ENCODE measurements at places on chromosomes 7 and 10.

GRCh38 chr10:77911535-77912123 is 14.9 kb downstream of the DLG5 start:
- no peak for DNase-seq

DNA sequence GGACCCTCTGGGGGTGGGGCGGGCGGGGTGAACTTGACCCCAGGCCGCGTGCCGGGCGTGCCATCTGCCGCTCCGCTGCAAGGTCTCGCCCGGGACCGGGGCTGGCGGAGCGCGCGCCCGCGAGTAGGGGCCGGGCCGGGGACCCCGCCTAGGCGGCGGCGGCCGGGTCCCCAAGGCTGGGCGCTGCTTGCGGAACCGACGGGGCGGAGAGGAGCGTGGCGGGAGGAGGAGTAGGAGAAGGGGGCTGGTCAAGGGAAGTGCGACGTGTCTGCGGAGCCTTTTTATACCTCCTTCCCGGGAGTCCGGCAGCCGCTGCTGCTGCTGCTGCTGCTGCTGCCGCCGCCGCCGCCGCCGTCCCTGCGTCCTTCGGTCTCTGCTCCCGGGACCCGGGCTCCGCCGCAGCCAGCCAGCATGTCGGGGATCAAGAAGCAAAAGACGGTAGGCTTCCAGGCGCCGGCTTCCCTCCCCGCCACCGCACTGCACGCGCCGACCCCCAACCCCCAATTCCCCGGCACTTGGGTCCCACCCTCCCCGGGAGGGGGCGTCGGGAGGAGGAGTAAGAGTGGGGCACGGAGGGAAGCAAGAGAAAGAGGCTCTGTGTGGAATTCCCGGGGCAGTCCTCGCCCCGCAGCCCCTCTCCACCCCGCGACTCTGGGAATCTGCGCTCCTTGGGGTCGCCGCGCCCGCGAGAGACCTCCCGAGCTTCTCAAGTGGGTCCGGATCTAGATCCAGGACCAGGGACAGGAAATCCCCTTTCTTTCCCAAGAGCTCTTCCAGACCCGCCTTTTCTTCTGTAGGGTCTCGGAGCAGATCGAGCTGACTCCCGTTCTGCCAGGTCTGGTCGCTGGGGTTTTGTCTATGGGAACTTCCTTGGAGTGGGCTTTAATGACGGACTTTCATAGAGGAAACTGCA is at the start of gene PAPSS2:
TSS of gene PAPSS2 (plus strand) at position 308 of the 913 bp plus-strand sequence. CDS start at position 412, 104 bp downstream.
- peak; percentile 21 for DNase-seq

- no peak for DNase-seq
These were observed 242.8 kb downstream of the PHTF2 start for GRCh38 chr7:78041423-78041822.

- DNase-seq, result no peak
These were observed 135.7 kb downstream of the GALNT11 start for GRCh38 chr7:152161171-152161570.

GRCh38 chr10:66085906-66086305 is 839.9 kb upstream of the LRRTM3 start:
- DNase-seq, result no peak

- DNase-seq, result no peak
These were observed 24.8 kb upstream of the MNX1 start for GRCh38 chr7:157035302-157035701.

GRCh38 chr7:114952296-114952695 is 30.4 kb downstream of the MDFIC start:
- DNase-seq, result no peak

GRCh38 chr7:101581891-101582290 is 47.2 kb downstream of the MYL10 start:
- DNase-seq, result no peak

GRCh38 chr10:22712956-22713852 is 1.2 kb downstream of the PIP4K2A start:
- no peak for DNase-seq

DNA sequence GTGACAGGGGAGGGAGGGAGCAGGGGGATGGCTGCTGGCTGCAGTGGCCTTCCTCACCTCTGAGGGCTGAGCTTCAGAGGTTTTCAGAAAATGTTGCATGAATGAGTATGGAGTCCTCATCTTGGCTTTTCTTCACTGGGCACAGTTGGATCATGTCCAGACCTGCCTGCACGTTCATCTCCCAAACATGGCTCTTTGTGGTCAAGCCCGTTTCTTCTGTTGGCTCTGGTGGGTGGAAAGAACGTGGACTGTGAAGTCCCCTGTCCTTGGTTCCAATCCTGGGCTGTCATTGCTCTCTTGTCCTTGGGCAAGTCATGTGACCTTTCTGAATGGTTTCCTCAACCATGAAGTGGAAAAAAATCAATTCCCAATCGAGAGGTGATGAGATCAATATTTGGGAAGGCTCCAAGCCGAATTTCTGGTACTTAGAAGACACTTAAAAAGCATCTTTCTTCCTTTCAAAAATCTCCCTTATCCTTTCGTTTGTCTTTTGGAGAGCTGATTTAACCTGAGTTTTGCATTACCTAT is 34.5 kb downstream of the TSPAN14 start:
- DNase-seq, result no peak

DNA sequence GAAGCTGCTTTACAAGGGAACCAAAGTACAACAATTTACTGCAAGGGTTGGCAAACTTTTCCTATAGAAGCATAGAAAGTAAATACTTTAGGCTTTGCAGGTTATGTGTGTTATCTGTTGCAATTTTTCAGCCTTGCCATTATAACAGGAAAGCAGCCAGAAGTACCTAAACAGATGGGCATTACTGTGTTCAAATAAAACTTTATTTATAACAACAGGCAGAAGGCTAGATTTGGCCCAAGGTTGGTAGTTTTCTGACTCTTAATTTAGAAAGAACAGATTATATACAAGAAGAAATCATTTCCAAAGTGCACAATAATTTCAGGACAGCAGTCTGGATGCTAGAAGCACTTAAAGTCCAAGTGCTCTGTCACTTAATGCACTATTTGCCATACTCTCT is 307.1 kb downstream of the ANKRD7 start:
- no peak for DNase-seq

- DNase-seq, result no peak
These were observed 13.4 kb downstream of the FEZF1 start for GRCh38 chr7:122291189-122291588.

- DNase-seq, result no peak
These were observed 12.0 kb upstream of the AKR1B1 start for GRCh38 chr7:134470864-134471263.

GRCh38 chr7:101754424-101755159 is 62.8 kb upstream of the CUX1 start:
- DNase-seq, result no peak

DNA sequence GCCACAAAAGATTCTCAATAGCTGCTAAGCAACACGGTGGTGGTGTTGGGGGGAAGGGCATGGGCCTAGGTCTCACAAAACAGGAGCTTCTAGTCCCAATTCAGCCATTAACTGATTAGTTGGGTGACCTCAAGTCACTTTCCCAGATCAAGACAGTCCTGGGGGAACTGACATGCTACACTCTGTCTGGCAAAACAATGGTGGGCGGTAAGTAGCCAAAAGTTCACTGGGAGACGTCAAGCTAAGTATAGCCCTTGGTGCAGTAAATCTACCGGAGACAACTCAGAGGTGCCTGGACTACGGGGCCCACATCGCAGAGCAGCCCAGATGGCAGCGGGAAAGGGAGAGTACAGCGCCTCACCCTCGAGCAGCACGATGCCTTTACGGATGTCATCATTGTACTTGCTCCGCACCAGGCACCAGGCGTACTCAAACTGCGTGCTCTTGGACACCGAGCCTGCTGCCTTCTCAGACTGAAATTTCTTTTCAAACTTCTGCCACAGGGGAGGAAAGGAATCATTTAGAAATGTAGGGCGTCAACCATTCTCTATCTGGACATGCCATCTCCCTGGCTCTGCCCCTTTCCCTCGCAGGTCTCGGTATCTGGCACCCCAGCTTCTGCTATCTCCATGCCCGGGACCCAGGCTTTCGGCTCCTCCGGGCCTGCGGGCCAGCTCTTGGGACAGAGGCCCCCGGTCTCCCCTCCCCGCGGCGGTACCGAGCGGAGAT is 1.1 kb downstream of the FIS1 start:
- DNase-seq, result no peak
